ENCODE measurements at places on chromosomes 3 and 15.

- DNase-seq = no peak
Measured at GRCh38 chr3:88983458-88983857, 124.0 kb upstream of the EPHA3 start.

DNA sequence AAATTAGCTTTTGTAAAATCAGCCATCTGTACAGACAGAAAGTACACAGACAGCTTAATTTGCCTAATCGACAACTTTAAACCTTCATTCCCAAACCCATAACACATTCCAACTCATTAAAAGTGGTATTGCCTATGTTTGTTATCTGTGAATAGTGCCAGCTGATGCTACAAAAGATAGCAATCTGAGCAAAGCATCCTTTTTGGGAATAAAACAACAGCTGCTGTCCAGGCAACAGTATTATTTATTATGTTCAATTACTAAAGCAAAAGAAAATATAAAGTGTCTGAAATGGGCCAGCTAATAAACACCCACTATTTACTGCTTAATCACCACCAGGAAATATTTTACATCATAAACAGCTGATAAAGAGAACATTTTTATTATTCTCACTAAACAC, 134.8 kb upstream of the ABI3BP start:
- no peak for DNase-seq

- no peak for DNase-seq
Measured at GRCh38 chr15:68561901-68562300, 16.9 kb upstream of the CORO2B start.

GRCh38 chr3:191210032-191210431, 11.0 kb downstream of the OSTN start:
- no peak for DNase-seq

- DNase-seq = no peak
Measured at GRCh38 chr3:146468234-146468633, 1.1 kb downstream of the PLSCR2 start.

GRCh38 chr15:49185473-49185872, 15.4 kb downstream of the GALK2 start:
- DNase-seq = no peak

DNA sequence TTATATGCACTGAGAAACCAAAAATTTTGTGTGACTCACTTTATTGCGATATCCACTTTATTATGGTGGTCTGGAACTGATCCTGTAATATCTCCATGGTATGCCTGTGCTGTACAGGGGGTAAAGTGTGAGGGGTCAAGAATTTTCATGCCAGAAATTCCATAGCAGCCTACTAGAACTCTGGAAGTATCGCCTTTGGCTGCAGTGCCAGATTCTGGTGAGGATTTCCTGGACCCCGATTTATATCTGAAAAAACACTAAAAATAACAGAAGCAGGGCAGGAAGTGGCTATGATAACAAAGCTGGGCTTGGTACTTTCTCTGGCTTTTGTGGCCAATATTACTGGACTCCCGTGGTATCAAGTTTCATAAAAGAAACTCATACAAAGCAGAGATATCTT, 36.4 kb downstream of the CCDC80 start:
- DNase-seq = no peak

- DNase-seq = no peak
Measured at GRCh38 chr3:149428087-149428486, 46.4 kb upstream of the TM4SF4 start.

GRCh38 chr3:108342837-108343486, 46.6 kb downstream of the HHLA2 start:
- DNase-seq = no peak

- no peak for DNase-seq
Measured at GRCh38 chr15:99993681-99994131, 260.5 kb upstream of the LYSMD4 start.

GRCh38 chr15:62857411-62857853, 185.1 kb upstream of the TPM1 start:
- DNase-seq = no peak

GRCh38 chr3:62534326-62534725, 161.0 kb upstream of the FEZF2 start:
- DNase-seq = no peak

All from iPS DF 6.9 (cell line).